ENCODE measurements at places on chromosomes 4 and X.

DNA sequence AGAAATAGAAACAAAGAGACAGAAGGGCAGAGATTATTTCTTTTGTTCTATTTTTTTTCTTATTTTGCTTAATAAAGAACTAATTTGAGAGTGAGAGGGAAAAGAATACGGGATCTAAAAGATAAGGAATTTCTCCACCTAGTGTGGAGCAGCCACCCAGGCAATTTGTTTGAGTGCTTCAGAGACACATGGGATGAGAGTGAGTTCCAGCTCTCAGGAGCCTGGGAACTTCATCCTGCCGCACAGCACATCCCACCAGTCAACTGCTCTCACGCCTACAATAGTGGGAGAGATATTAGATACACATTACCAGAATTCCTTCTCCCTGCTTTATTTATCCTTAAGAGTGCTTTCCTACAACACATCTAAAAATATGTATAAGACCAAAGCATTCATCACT is 946.4 kb downstream of the PDHA2 start:
- no peak for DNase-seq

DNA sequence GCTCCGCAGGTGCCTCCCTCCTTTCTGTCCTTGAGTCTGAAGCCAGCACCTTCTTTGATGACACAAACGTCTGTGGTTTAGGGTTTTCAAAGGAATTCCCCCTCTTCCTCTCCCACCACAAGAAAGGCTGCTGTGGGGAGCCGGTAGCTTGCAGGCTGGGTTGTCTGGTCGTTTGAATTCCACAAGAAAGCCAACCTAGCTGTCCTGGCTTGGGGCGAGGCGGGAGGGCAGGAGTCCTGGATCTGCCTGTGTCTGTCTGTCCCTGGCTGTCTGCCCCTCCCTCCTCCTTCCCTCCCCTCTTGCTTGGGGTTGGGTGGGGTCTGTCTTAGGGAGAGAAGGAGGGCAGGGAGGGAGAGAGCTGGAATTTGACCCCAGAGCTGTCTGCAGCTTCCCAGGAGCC is 56.3 kb downstream of the SHROOM2 start:
- DNase-seq: no peak

DNA sequence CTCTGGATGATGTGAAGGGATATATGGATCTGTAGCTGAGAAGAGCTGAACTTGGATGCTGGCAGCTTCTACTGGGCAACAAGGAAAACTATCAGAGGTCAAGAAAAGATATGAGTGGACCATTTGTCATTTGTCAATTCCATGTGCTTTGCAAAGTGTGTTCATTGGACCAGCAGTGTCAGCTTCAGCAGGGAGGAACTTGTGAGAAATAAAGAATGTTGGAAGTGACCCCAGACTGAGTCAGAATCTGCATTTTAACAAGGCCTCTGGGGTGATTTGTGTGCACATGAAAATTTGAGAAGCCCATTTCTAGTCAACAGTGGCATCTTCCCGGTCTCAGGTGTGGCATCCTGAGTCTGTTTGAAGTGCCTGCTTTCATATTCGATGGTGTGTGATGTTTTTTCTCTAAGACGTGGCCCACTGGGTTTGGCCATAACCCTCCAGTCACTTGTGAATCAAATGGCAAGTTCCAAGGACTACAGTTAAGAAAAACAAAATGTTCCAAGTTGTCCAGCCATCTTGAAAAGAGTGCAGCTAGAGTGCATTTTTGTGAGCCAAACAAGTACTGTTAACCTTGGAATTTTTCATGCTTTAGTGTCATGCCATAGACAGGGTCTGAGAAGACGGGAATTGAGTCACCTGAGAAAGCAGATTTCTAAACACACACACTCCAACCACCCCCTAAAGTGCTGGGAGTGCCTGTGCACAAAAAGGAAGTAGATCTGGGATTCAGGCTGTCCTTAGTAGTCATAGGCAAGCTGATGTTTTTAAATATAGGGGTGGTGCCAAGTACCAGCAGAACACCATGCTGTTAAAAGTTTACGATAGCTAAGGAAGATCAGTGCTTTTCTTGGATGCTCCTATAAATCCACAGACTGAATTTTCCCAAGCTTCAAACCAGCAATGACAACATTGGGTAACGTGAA is 26.4 kb downstream of the GPM6B start:
- DNase-seq: no peak

- no peak for DNase-seq
Observed at GRCh38 chr4:6221851-6222760, 21.8 kb upstream of the JAKMIP1 start.

- DNase-seq: no peak
Observed at GRCh38 chrX:46953137-46953527, 40.9 kb downstream of the JADE3 start.

GRCh38 chrX:150051096-150051495 is 112.8 kb upstream of the EOLA2 start:
- DNase-seq: no peak

DNA sequence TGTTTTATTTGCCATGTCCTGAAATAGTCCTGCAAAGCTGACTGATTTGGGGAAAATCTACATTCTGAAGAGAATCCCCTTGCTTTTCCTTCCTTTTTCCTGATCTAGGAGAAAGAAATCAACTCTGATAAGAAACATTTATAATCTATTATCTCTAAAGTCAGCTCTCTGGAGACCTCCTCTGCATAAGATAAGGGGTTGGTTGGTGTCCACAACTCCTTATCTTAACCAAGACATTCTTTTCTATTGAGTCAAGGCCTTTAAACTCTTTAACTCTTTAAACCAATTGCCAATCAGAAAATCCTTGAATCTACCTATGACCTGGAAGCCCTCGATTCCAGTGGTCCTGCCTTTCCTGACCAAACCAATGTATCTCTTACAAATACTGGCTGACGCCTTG is 373.6 kb upstream of the RASGEF1B start:
- DNase-seq: no peak

GRCh38 chr4:94364527-94364926 is 21.9 kb upstream of the HPGDS start:
- no peak for DNase-seq

DNA sequence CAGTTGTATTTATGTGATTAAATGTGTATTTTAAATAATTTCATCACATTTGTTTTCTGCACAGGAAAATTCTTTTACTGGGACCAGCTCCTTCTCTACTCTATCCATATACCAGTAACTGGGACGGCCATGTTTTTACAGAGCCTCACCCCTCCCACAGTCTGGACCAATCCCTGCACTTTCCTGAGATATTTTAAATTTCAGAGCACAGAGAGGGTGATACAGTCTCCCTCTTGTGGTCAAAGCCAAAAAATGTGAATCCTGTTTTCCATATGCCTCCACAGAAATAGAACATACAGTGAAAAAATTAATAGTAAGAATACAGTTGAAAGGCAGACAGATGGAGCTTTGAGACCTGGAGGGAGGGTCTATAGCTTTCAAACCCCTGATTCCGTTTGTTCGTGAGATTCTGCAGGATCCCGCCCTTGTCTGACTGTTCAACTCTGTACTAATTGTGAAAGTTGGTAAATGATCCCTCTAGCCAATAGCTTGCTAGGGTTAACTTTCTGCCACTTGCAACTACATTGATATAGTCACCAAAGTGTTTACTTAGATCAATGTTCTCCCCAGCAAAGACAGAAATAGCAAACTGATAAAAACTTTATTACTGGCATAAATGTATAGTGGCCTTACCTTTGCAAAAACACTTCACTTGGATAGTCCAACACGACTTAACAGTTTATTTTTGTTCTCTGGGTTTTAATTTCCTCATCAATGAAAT is 172.2 kb downstream of the PPARGC1A start:
- DNase-seq: no peak

DNA sequence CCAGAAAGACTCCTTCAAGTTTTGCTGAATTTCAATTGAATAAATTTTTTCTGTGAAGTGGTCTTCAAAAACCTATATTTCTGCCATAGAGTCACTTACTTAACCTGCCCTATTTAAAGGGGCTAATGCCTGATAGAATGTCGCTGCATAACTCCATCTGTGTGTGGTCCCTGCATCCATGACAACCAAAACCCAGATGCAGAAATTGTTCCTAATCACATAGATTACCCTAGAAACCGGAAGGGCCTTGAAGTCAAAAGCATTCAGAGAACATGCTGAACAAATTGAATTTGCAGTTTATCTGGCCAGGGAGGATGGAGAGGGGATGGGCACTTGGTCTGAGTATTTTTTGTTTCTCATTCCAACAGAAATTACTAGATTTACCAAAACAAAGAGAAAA is 1.5 kb upstream of the PARM1 start:
- DNase-seq: no peak

DNA sequence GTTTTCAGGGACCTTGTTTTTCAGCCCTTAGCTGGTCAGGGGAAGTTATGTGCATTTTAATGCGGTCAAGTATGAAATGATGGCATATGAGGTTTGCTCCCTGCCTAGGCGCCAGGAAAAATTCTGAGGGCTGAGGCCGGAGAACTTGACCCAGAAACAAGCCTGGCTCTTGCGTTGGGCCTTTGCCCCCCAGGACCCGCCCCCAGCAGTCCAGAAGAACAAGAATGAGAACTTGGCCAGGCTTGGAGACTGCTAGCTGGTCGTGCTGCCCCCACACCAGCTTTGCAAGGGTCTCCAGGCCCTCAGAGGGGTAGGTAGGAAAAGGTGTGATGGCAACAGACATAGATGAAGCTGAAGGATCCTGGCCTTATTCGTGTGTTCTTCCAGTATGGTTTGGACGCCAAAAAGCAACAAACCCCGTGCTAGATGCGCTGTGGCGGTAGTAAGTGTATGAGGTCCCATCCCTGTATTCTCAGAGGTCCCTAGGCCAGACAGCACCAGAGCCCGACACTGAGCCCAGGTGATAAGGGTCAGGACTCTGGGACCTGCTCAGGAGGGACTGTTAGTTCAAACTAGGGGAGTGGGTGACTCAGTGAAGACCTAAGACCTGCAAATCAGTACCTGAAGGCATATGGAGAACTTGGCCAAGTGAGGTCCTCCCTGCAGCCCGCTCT is 10.5 kb downstream of the NKX3-2 start:
- DNase-seq: no peak

DNA sequence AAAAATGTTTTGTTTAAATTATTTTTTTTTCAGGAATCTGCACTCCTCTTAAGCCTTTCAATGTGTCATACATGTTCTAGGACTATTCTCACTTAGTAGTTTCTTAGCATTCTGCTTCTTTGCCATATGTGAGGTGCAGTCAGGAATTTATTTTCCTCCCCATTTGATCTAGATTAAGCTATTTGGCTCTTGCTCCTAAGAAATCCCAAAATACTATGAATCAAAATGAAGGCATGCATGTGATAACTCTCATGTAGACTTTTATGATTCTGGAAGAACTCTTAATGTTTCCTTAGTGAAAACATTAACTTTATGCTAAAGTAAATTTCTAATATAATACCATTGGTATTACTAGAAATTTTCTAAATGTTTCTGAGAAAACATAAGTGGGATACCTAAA is 664.5 kb downstream of the RAPGEF2 start:
- no peak for DNase-seq

DNA sequence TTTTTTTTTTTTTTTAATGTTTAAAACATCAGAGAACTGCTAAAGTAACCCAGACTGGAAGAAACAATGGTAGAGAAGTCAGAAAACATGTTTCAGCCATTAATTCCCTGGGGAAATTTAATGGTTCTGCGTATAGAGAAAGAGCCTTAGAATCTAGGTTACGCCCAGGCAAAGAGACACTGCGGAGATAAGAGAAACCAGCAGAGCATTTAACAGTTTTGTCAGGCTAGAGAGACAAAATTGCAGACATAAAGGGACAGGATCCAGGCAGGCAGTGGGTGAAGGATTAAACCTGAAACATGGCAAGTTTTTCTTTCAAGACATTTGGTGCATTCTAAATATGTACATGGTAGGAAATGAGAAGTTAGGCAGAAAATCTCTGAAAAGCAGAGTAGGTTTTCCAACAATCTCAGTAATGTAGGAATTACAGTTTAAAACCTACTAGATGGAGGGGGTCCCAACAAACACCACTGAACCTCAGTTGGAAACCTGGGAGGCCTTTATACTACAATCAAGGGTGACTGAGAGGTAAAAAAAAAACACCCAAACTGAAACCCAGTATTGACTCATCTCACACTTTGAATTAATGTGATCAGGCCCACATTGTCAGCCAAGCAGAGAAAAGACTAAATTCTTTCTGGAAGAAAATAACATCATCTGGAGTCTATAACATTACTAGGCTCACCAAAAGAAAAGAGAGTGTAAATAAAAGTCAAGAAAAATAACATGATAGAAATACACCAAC is 254.2 kb upstream of the NWD2 start:
- DNase-seq: no peak

DNA sequence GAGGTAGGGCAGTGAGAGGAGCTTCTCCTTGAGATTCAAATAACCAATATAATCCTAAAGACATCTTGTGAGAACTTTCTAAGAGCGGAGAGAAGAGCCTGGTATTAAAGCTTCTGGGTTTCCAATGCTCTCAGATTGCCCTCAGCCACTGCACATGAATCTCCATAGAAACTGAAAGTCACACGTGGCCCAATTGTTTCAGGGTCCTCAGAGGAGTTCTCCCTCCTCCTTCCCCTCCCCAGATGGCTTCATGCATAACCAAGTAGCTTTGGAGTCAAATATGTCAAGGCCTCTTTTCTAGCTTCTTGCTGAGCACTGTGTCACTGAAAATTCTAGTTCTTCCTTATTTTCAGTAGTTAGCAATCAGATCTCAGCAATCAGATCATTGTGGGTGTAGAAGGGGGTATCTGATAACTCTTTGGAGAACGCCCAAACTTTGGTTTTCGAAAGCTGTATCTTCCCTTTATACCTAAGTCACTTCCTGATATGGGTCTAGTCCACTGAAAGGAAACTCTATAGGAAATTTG is 2.2 kb downstream of the BTK start:
- no peak for DNase-seq

DNA sequence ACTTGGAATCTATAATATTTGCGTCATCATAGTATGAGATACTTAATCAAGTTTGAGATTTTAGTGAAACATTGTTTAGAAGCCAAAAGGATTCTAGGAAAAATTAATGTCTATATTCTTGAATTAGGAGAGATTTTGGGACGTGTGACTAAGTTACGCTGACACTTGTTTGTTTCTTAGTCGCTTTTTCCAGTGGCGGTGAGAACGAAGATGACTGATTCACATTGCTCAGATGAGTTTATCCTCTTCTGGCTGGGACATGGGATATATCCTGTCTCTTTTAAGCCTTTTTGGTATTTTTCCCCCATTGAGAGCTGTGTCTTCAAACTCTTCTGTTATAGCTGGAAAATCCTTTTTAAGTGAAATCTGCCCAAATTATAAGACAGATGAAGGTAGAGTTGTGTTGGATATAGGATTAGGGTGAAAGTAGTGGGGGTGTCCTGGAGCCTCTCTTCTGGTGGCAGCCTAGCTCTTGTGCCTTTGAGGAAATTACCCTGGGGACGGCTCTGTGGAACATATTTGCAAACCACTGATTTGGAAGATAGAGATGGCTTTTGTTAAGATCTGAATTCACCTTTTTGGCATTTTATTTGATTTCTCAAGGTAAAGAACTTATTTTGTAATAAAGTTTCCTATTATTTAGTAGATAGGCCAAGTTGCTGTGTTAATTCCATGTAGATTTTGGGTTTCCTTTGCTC is 49.7 kb downstream of the HTT start:
- DNase-seq: no peak

DNA sequence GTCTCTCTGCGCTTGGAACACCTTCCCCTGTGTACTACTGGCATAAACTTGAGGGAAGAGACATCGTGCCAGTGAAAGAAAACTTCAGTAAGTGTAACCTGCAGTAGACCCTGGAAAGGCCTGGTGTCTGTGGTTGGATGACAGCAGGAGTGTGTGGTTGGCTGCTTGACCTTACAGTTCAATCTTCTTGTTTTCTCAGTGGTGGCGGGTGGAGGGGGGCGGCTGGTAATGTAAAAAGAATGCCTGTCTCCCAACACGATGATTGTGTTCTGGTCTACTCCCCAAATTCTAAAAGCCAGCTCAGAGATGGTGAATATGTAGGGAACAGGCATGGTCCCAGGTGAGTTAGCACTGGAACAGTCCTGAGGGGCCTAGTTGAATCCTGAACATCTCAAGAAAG is 18.6 kb downstream of the PSMD10 start:
- no peak for DNase-seq
